ENCODE measurements at places on chromosomes 4 and X.

GRCh38 chr4:166003811-166004210 is 130.8 kb downstream of the TLL1 start:
- DNase-seq = no peak

GRCh38 chrX:21723084-21723483 is 34.8 kb downstream of the SMPX start:
- DNase-seq = no peak

- DNase-seq = no peak
Observed at GRCh38 chrX:154728431-154729190, 22.3 kb downstream of the GAB3 start.

- DNase-seq = no peak
Observed at GRCh38 chr4:16140231-16140878, 56.5 kb upstream of the PROM1 start.

Data from ACHN (cell line).